ENCODE measurements at places on chromosomes 5 and 9.

- DNase-seq: no peak
These were observed 40.7 kb upstream of the CACNA1B start for GRCh38 chr9:137836831-137837241.

DNA sequence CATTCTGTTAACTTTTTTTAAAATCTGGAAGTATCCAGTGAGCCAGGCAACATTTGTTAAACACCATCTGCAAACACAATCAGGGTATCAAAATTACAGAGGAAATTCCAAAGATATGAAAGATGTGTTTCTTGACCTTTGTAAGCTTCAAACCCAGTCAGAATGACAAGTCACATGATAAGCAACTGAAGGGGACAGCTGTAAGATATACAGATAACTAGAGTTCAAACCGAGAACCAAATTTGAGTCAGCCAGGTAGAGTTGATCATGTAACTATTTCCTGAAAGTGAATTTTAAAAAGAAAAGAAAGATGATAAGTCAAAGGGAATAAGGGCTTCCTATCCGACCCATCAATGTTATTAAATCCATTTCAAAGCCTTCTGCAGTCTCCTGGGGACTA is 196.2 kb downstream of the DEPDC1B start:
- DNase-seq: no peak

DNA sequence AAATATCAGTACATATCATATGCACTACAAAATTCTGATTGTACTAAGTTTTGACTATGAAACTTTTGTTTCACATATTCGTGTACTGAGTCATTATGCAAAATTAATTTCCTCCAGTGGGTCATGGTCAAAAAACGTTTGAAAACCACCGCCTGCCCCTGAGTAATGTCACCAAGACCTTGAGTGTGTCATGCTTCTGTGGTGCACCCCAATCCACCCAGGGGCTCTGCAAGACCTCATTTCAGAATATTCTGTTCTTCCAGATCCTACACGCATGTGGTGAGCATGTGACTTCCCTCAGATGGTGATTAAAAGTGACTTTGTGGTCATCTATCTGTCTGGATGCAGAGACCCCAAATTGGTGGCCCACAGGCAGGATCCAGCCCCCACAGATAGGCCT is 31.0 kb downstream of the ABLIM3 start:
- DNase-seq: no peak

DNA sequence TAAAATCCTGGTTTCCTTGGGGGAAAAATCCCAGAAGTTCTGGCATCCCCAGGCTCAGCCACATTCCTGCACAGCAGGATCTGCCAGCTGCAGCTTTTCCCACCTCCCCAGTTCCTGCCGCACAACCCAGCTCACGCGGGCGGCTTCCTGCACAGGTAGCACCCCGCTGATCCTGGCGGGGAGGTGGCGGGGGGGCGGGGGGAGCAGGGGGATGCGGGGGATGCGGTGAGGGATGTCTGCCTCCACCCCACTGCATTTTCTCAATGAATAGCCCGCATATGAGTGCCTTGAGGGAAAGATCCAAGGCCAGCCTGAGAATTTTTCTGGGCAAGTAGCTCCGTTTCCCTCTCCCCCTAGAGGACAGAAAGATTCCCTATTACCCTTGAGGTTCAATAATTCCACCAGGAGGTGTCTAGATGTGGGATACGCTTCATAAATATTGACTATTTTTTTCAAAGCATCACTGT is 21.1 kb downstream of the GFPT2 start:
- DNase-seq: no peak

- DNase-seq: no peak
These were observed 87.6 kb downstream of the ANKRD55 start for GRCh38 chr5:56145511-56145910.

- DNase-seq: no peak
These were observed at the start of gene ABL1 for GRCh38 chr9:130834371-130835336. ABL1 (plus strand) TSS chr9:130835254; CDS start chr9:130835447, 193 bp downstream.

GRCh38 chr9:33197279-33198152 is 30.4 kb upstream of the B4GALT1 start:
- no peak for DNase-seq

DNA sequence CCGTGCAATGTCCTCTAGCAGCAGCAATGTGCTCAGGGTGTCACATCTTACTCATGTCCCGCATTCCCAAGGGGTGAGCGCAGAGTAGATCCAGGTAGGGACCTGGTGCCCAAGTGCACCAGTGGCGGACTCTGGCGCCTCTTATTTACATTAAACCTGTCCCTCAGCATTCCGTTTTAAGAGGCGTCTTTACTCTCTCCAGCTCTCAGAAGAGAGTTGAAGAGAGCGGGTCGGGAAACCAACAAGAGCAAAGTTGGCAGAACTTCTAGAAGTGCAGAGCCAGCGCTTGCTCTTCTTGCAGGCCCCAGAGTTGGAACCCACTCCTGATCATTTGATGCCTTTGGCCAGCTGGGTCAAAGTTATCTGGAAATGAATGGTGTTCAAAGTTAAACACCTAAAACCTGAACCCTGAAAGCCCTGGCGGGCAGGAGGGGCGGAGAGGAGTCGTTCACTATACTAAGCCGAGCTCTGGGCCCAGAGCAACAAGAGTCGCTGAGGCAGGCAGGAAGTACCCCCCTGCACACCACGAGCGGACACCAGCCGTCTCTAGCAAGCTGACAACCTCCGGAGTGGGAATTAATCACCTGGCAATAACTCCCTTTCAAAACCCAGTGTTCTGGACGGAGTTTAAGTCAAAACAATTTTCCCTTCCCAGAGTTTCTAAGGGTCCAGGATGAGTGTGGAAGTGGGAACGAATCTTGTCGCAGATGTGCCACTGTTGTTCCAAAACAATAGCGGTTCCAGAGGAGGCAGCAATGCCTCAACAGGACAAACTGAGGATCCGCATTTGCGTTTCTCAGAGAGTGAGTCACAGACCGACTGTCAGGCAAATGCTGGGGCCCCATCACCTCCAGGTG is 122.8 kb downstream of the TMEM161B start:
- no peak for DNase-seq

- no peak for DNase-seq
These were observed 16.9 kb downstream of the HMGXB3 start for GRCh38 chr5:150017226-150018005.

DNA sequence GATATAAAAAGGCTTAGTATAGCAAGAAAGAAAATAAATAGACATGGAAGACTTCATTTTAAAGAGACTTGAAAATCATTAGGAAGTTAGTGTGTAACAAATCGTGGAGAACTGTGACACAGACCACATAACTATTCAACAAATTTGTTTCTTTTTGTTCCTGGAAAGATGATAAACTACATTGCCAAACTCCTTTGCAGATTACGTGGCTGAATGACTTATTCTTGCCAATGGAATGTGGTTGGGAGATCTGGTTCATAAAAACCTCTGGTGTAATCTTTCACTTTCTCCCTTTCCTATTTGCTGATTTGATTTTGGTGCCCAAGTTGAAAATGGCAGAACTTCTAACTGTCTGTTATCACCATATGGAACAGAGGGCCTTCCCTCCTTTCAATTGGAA is 328.9 kb upstream of the MEF2C start:
- DNase-seq: no peak

GRCh38 chr9:91164724-91165520 is 196.8 kb downstream of the AUH start:
- no peak for DNase-seq

GRCh38 chr5:11602298-11602697 is 301.9 kb downstream of the CTNND2 start:
- no peak for DNase-seq

- no peak for DNase-seq
These were observed 275.1 kb downstream of the RFX3 start for GRCh38 chr9:3250741-3251140.

GRCh38 chr9:134551644-134552348 is 89.8 kb upstream of the COL5A1 start:
- DNase-seq: no peak

DNA sequence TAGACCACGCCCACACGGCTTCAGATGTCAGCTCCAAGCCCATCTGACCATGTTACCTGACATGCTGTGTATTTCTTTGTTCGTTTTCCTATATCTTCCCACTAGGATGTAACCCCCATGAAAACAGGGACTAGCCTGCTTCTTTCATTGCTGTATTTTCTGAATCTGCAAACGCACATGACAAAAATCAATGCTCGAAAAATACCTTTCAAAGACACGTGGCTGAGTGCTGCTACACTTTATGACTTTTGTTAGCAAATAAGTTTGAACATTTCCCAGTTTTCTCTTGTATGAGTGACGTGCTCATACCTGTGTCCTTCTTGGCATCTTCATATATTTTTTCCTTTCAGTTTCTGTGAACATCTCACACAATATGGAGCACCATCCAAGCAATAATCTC is 181.3 kb upstream of the IRX1 start:
- no peak for DNase-seq

DNA sequence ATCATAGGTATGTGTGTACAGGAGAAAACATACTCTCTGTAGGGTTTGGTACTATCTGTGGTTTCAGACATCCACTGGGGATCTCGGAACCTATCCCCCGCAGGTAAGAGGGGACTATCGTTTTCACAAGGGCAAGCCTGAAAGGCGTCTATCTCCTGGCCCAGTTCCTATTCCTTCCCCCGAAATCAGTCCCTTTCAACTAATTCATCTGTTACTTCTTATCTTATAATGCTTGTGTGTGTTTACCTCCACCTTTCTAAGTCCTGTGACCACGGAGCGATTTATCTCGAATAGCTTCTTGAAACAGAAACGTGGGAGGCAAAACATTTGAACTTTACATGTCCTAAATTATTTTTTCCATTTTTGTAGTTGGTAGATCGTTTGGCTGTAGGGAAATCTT is 11.4 kb downstream of the ABO start:
- DNase-seq: no peak

DNA sequence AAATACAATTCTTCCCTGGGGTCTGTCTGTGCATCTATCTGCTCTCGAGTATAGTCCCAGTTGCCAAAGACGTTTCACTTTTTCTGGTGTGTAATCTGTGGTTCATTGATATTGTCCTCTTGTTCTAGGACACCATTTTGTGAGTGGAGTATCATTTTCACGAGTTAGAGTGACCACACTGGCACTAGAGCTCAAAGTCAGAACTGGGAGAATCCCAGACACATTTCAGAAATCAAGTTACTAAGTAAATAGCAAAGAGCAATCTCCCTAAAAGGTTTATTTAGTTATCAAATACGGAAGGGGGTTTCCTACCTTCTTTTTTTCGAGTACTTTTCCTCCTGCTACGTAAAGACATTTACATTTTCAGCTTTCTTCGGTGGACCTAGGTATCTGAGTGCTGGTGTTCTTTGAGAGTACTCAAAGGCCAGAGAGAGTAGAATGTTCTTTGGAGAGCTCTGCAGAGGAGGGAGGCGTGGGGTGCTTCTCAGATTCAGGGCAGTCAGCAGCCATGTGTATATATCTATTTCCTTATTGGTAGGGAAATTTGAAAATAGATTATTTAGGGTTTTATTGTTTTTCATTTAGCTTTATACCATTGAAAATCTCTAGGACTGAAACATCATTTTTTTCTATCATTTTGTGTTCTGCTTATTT is 8.9 kb upstream of the HSPA9 start:
- no peak for DNase-seq

GRCh38 chr9:84817038-84817437 is 147.5 kb downstream of the NTRK2 start:
- no peak for DNase-seq

DNA sequence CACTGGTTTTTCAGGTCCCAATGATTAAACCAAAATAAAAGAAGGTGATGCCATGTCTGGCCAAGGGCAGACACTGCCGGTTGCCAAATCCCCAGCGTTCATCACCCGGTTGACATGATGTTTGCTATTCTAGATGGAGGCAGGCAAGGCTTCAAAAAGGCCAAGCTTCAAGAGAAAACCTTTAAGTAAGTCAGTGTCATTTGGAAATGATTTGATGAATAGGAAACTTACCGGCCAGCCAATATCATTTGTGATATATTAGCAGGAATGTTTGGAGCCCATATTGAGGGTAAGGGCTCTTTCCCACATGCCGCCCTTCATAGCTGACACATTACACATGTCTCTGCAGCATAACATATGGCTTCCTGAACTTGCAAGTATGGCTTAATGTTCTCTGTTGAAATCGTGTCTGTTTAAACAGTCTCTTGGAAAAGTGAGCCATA is 89.5 kb upstream of the TTC23L start:
- no peak for DNase-seq

DNA sequence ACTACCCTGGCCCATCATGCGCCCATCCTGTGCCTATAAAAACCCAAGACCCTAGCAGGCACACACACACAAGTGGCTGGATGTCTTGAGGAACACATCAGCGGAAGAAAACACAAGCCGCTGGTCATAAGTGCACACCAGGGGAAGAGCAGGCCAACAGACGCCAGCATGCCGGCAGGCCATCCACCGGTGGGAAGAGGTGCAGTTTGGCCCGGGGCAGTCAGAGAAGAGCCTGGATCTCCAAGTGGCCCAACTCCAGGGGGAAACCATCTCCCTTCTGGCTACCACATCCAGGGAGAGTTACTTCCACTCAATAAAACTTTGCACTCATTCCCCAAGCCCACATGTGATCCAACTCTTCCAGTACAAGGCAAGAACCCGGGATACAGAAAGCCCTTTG is 2001.3 kb upstream of the NUDT12 start:
- no peak for DNase-seq

DNA sequence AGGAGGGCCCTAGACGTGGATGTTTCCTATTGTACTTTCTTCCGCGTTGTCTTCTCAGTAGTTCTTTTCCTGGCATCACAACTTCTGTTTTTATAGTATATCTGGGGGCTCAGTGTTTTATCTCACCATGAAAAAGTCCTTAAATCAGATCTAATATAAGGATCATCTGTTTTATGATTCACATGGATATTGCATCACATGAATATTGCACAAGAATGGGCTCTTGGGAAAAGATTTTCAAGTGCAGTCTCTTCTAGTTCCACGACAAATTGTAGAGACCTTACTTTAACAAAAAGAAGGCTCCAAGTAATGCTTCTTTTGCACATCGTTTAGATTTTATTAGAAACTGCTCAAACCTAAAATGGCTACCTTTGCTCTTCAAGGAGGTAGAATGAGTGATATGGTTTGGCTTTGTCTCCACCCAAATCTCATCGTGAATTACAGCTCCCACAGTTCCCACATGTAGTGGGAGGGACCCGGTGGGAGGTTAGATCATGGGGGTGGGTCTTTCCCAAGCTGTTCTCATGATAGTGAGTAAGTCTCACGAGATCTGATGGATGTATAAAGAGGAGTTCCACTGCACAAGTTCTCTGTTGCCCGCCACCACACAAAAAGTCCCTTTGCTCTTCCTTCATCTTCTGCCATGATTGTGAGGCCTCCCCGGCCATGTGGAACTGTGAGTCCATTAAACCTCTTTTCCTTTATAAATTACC is 53.7 kb upstream of the FAM120A start:
- no peak for DNase-seq

DNA sequence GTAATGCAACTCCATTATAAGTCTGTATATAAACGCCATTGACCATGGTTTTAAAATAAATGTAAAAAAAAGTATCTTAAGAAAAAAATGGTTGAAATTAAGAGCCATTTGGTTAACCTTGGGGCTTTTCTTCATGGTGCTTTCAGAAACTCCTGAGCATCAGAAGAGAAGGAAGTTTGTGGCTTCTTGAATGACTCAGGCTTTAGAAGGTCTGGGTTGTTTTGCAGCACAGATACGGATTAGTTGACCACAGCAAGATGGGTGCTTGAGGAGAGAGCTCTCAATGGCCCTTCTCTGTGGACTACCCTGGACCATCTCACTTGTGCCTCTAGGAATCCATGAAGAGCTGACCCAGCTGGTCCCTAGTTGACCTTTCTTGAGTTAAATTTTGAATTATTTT is 189.5 kb downstream of the TMEM38B start:
- DNase-seq: no peak

GRCh38 chr5:33772380-33772897 is 119.4 kb downstream of the ADAMTS12 start:
- DNase-seq: no peak
